ENCODE measurements at places on chromosomes 16 and 17.
A peak's percentile ranks its signal among the peaks of the same experiment; 100 is the strongest.

DNA sequence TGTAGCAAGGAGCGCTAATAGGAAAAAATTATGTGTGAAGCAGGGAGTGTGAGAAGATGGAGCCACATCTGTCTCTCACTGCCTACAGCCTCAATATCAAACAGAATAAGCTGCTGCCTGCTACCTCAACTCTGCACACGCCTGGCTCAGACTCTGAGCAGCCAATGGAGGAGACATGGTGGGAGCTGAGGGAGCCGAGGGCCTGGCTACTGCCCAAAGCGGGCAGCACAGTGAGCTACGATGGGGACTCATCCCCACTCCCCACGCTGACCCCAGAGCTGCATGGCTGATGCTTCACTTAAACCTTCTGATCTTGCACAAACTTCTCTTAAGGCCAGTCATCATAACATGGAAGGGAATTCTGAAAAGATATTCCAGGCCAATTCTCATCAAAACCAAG, 11.1 kb upstream of the FLYWCH2 start:
- no peak for DNase-seq

GRCh38 chr16:67184995-67185650, 1.4 kb upstream of the MATCAP1 start:
- peak; percentile 98 for DNase-seq

GRCh38 chr16:19805459-19806162, 79.0 kb downstream of the GPRC5B start:
- no peak for DNase-seq

DNA sequence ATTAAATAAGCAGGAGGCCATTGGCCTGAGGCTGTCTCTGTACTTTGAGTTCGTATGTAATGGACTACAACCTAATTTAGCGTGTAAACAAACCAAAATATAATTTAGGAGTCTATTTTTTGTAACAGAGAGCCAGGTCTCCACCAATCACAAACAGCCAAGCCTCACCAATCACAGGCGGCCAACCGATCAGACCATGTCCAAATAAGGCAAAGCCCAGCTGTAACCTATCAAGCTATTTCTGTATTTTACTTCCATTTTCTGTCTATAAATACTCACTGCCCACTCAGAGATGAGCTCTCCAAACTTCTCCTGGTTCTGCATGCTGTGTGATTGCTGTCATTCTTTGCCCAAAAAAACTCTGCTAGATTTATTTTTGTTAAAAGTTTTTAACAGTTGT, 322.7 kb downstream of the NPIPA8 start:
- no peak for DNase-seq

DNA sequence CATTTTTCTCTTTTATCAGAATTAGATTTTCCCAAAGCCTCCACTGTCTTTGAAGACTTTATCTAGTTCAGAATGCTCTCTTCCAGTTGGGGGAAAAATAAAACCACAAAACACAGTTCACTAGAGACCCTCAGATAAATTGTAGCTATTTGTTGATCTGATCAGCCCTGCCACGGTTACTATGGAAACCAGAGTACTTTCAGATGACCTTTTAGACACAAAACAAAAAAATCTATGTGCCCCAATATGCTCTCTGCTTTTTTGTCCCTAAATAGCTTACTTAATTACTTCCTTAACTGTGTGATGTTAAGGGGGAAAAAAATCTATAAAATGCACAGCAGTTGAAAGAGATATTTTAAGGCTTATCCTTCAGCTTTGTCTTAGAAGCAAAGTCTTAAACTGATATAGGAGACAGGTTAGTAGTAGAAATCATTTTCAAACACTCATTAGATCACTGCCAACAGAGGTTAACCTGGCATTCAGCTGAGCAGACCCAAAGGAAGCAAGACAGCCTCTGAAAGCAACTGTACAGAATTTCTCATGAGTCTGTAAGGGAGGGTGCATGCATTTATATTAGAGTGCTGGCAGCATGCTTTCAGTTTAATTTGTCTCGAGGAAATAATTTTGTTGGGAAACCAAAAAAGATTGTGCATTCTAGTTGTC, 129.9 kb upstream of the CACNG5 start:
- no peak for DNase-seq

DNA sequence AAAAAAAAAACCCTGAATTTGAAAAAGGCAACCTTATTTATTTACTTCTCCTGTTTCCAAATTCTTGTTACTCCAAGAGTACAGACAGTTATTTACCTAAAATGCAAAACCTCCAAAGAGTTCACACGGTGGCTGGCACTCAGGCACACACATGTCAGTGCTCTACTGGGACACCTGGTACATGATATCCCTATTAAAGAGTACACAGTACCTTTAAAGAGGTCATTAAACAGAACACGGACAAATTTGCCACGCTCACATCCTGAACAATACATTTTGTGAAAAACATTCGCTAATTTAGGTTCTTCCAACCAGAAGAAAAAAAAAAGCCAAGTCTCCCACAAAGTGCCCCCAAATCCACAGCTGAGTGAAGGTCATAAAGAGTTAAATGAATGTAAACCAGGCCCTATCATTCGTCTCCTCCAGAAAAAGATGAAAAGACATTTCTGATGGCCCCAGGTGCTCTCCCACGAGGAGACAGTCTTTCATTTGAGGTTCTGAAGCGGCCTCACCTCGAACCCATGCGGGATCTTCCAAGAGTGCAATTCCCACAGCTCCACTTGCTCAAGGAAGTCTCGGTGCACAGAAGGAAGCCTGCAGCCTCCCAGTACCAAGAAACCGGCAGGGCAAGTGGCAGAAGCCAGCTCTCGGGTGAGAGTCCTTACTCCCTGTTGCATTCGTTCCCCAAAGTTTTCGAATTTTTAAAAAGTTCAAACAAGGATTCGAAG, 993 bp downstream of the ERN1 start:
- peak; percentile 69 for DNase-seq

DNA sequence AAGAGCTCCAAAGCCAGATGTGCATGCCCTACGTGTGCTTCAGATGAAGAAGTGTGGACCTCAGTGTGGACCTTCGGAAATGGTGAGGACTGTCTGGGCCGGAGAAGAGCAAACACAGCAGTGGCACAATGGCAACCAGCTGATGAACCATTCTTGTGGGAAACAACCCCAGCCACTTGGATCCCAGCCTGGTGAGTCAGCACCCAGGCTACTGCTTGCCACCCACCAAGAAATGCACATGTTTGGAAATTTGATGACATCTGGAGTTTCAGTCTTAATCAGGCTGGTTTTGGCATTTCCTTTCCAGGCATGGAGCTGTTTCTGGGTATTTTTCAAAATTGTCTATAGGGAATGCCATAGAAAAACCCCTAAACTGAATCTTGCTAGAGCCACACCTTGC, 42.7 kb downstream of the DYNLRB2 start:
- peak; percentile 19 for DNase-seq

- no peak for DNase-seq
Measured at GRCh38 chr16:84460406-84461028, 43.9 kb downstream of the MEAK7 start.

DNA sequence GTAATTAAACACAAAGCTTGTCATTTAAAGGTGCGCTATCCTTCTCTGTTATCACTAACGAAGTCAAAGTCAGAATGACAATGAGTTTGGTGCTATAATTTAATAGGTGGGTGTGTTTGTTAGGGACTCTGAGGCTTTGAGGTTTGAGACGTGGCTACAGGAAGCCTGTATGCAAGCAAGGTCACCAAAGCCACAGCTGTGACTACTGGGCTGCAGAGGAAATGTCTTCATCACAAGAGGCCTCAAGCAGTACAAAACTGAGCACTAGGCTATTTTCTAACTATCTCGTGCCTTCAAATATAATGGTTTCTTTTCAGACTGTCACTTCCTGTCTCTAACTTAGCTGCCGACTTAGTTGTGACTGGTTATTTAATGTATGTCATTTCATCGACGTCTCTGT, 141.2 kb downstream of the AATF start:
- DNase-seq: no peak

DNA sequence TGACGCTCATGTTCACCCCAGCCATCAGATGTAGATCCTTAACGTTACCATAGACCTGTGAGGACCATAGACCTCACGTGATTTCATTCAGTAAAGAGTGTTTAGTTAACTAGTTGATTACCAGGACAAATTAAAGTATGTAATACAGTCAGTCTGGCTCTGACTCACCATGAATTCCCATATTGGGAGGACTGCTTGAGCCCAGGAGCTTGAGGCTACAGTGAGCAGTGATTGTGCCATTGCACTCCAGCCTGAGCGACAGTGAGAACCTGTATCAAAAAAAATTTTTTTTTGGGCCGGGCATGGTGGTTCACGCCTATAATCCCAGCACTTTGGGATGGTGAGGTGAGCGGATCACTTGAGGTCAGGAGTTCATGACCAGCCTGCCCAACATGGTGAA, 13.5 kb upstream of the FA2H start:
- no peak for DNase-seq

- no peak for DNase-seq
Measured at GRCh38 chr17:17525956-17526355, 29.8 kb upstream of the RASD1 start.

- no peak for DNase-seq
Measured at GRCh38 chr17:42018988-42019387, 902 bp upstream of the NKIRAS2 start.

DNA sequence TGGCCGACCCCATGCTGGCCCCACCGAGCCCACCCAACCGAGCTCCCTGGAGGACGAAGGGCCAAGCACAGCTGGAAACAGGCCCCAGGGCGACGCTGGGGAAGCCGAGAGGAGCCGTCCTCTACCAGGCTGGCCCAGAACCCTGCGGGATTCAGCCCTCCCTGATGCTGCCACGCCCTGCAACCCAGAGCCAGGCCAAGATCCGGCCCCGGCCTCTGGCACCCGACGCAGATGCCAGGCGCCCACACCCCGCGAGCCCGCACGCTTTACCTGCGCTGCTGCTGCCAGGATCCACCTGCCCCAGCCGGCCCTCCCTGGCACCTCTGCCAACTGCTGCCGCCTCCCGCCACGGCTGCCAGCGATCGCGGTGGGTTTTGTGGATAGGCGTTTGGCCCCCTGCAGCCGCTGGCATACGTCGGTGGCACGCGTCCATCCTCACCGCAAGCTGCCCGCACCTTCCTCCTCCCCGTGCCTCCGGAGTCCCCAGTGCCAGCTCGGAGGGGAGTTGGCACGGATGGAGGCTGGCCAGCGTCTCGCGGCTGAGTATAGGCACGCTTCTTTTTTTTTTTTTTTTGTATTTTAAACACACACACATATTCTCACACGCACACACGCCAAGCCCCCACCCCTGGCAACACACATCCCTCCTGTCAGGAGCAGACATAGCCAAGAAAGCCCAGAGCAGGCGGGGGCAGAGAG, 41.3 kb upstream of the ACSF3 start:
- DNase-seq: no peak

- no peak for DNase-seq
Measured at GRCh38 chr16:86581458-86581857, 3.1 kb downstream of the FOXL1 start.

GRCh38 chr17:42429726-42430447, 6.8 kb upstream of the CAVIN1 start:
- no peak for DNase-seq

Measured in adipocyte (in vitro differentiated cells).